IPS-NIHi11 (cell line): ENCODE measurements at places on chromosomes 4 and X.
A peak's percentile ranks its signal among the peaks of the same experiment; 100 is the strongest.

GRCh38 chr4:73917081-73917501, 47.9 kb downstream of the CXCL1 start:
- DNase-seq: no peak

DNA sequence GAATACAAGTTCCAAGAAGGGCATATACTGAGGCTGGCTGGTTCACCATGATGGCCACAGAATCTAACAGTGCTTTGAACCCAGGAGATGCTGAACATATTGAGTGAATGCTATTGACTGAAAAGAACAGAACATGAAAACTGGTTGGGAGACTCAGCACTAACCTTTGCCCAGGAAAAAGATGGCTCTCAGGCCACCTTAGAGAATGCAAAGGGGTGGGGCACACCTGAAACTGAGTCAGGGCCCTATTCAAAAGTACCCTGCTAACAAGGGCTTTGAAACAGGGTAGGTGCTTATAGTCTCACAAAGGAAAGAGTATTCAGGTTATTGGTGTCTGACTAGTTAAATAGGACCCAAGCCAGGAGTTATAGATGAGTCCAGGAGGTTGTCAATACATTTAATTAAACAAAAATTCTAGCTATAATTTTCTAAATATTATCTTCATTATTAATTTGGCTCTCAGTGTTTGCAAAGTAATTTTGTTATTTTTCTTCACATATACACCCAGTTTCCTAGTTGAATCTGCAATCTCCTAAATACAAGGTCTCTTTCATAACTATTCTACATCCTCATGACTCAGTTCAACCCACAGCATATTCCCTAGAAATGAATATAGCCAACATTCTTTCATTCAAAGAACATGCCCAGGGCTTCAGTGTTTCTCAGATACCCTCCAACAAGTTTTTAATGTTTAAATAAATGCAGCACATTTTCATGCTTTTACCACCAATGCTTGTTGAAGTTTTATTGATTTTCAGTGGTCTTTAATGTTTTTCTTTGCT, 144.2 kb upstream of the RAPGEF2 start:
- DNase-seq: no peak

GRCh38 chr4:185352741-185353140, 43.0 kb downstream of the LRP2BP start:
- DNase-seq: no peak

DNA sequence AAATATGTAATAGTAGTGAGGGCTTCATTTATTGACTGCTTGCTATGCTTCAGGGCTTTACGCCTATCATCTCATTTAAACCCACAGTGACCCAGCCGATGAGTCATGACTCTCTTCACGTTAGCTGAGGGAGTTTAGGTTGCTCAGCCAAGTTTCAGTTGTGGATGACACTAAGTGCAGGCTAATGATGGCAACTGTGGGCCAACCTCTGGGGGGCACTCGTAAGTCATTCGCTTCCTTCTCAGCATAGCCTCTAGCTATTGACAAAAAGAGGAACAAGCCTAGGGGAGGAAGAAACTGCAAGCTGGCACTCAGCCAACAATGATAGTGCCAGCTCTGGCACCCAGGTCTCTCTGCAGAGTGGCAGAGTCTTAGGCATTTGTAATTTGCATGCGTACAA, 325.0 kb downstream of the ARHGAP10 start:
- no peak for DNase-seq

DNA sequence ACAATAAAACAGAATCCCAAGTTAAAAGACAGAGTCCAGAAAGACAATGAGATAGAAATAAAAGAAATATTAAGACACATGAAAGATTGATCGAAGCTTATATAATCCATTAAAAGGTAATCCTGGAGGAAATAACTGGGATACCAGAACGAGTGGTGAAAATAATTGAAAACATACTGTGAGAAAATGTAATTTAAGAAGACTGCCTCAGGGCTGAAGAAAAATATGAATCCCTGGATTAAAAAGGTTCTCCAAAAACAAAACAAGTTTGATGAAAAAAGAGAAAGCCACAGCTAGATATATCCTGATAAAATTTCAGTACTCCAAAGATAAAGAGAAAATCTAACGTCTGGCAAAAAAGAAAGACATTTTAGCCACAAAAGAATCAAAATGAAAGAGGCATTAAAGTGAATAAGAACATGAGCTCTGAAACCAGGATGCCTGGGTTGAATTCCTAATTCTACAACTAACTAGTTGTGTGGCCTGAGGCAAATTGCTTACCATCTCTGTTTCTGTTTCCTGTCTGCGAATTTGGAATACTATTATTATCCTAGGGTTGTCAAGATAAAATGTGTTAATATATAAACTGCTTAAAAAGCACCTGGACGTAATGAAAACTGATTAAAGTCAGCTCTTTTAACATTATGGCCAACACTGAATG, 5.5 kb downstream of the DDX60L start:
- no peak for DNase-seq

- DNase-seq: no peak
These were observed 52.8 kb downstream of the FHDC1 start for GRCh38 chr4:152988721-152989553.

DNA sequence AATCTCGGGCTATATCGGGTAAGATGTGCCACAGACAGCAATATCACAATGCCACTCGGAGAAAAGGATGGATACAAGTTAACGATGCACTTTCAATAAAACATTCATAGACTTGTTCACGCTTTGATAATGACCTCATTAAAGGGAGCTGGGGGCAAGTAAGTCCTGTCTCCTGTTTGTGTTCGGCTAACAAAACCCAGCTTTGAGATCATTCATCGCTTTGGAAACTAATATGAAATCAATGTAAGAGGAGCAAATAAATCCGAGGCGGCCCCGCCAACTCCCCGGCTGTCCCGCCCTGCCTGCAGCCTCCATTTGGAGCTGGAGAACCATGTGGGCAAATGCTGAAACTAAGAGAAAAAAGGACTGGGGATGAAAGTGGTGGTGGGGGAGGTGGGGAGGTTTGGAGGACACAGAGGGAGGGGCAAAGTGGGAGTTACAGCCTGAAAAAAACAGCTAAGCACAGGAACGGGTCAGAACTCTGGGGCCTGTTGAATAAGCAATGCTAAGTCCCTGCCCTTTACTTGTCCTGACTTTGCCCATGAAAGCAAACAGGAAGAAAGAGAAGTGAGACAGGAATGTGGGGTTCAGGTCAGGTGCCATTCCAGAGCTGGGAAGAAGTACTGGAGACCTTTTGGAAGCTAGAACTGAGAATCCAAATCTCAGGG, 3.5 kb upstream of the GSX2 start:
- no peak for DNase-seq

DNA sequence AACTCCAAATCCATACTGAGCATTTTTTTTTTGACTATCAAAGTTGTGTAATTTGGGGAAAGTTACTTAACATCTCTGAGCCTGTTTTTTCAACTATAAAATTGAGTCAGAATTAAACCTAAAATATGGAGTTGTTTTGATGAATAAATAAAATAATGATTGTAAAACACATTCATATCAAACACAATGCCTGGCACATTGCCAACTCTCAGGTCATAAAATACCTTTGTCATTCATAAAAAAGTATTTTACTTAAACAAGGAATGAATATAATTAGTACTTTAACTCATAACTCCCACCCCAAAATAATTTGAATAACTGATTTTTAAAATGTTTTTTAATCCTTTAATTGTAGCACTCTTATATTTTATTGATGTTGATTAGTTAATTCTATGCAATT, 3.8 kb upstream of the GPR174 start:
- DNase-seq: no peak

DNA sequence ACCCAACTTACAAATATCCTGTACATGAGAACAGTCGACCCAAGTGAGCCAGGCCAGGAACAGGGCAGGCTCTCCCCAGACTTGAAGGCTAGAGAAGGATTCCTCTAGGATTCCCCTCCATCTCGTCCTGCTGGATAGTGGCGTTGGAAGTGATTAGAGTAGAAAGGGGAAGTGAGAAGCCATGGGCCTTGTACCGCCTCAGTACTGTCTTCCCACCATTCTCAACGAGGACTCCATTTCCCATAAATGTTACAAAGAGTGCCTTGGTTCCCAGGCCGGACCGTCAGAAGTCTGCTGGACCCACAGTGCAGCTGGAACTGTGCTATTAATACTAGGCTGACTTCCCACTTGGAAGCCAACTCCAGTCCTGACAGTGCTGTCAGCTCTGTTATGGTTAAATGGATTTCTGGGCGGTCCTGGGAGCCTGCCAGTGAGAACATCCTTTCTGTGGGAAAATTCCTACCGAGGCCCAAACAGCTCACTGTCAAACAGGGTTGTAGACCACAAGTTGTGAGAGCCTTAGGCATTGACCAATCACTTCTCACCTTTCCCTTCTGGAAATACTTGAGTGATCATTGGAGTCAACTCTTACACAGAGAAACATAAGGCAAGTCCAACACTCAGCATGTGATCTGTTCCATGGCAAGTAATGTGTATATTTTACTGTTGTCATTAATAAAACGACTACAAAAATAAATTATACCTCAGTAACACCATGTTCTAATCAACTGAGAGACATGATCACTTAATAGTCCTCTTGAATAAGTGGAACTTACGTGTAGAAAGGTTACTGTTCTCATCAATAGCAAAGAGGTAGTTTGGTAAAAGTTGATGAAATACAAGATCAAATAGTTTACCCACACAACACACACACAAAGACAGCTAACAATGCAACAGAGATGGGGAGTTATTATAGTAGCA, 58.4 kb downstream of the AMELX start:
- DNase-seq: no peak

- DNase-seq: no peak
These were observed 212.9 kb downstream of the LDB2 start for GRCh38 chr4:16685536-16685935.

DNA sequence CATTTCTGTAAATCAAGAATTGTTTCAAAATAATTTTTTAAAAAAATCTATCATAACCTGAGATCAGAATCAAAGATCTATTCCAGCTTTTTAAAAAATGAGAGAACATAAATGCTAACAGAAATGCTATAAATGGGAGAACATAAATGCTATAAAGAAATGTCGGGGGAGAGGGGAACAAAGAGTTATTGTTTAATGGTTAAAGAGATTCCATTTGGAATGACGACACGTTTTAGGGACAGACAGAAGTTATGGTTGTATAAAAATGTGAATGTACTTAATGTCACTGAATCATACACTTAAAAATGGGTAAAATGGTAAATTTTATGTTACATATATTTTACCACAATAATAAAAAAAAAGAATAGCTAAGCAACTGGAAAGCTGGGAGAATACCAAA, 127.1 kb downstream of the ATRX start:
- no peak for DNase-seq

DNA sequence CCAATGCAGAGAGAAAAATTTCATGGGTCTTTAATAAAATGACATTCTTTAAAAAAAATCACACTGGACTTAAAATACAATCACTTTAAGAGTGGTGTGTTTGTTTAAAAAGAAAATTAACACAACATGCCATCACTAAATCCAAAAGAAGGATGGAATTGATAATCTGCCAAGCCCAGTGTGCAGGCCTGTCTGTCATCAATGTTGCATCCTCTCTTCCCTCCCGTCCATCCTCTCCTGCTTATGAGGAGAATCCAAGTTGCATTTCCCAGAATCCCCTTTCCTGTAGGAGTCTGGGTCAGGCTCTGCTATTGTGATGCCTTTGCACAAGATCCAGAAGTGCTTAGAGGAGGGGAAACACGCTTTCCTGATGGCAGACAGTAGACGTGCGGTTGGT, 169.4 kb downstream of the MID1 start:
- no peak for DNase-seq

GRCh38 chrX:132631579-132632232, 142.9 kb upstream of the MBNL3 start:
- peak; percentile 30 for DNase-seq

DNA sequence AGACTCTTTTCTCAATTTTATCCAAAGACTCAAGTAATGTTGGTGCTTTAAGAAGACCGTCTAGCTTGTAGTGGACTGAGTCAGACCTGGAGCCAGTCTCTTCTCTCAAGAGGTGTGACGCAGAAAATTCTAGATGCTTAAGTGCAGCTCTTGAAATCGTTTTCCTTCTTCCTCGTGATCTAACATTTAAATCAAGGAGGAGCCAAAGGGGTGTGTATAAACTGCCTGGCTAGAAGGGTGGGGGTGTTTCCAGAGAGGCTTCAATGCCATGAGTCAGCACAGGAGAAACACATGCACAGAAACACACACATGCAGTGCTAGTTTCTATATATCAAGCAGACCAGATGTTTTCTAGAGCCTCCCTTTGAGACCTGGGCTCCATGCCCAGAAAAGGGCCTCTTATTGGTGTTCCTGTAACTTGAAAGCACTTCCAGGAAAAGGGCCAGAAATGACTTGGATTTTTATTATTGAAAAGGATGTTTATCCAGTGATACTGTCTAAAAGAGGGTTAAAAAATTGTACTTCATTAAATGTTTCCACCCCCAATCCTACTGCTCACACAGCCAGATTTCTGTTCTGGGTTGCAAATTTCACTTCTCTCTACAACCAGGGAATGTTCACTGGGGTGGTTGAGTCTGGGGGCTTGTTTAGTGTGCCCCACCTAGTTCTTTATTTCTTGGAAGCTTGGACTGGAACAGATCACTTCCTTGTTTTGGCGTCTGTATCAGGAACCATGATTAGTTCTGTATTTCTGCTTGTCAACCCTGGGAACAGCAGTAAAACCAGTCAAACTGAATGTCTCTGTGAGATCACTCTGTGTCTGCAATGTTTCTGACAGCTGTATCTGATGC, at the start of gene CLIC2:
TSS of gene CLIC2 (minus strand) at position 129 of the 851 bp plus-strand sequence. CDS start 187 bp downstream, outside the sequence.
- DNase-seq: no peak

- DNase-seq: no peak
These were observed 222.4 kb downstream of the CRLF2 start for GRCh38 chrX:989959-990510.

- no peak for DNase-seq
These were observed 74.4 kb upstream of the ZXDA start for GRCh38 chrX:57984620-57985019.

- no peak for DNase-seq
These were observed 714.9 kb downstream of the GRXCR1 start for GRCh38 chr4:43607400-43607799.

GRCh38 chr4:65457011-65457410, 213.3 kb downstream of the EPHA5 start:
- DNase-seq: no peak

DNA sequence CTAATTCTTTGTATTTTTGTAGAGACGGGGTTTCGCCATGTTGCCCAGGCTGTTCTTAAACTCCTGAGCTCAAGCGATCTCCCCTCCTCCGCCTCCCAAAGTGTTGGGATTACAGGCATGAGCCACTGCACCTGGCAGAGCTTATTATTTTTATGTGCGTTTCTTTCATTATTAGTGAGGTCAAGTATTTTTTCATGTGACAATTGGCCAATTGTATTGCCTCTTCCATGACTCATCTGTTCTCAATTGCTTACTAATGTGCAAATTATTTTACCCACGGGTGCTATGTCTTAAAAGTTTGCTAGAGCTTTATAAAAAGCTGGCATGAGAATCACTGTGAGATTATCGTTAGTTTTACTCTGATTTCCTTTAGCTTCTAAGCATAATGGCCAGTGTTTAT, 13.0 kb upstream of the ARX start:
- DNase-seq: no peak

- no peak for DNase-seq
These were observed 616.9 kb downstream of the ANKRD50 start for GRCh38 chr4:124095621-124096020.

GRCh38 chr4:108168671-108169523, at the start of gene LEF1:
Gene LEF1 (minus strand): TSS chr4:108168932. CDS start chr4:108167767, 1,165 bp downstream.
- peak; percentile 73 for DNase-seq

GRCh38 chr4:116059361-116059760, 945.9 kb upstream of the NDST4 start:
- DNase-seq: no peak

- DNase-seq: no peak
These were observed 509.1 kb downstream of the PPP4R3C start for GRCh38 chrX:26954029-26954428.
